Mesendoderm (in vitro differentiated cells): ENCODE measurements at places on chromosomes 11 and 22.

DNA sequence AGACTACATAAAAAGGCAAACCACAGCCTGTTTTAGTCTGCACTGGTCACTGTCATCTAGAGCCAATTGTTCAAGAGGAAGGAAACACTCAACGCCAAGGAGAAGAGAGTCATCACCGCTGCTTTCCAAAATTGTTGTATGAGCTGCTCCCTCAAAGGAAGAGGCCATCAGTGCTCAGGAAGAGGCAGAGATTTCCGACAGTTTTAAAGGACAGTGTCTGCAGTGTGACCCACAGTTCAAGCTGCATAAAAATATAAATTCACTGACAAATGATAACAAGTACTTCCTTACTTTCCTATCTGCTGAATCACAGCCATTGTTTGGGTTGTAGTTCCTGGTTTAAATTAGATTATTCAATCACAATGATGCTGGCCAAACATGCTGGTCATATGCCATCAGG lies 16.4 kb downstream of the PRCP start:
- DNase-seq = no peak

GRCh38 chr11:75872887-75873416 lies 57.9 kb downstream of the UVRAG start:
- DNase-seq = no peak

- DNase-seq = no peak
Observed at GRCh38 chr11:30565027-30565426, 21.1 kb downstream of the MPPED2 start.

GRCh38 chr22:45302751-45303150 lies 7.0 kb upstream of the FAM118A start:
- DNase-seq = no peak

DNA sequence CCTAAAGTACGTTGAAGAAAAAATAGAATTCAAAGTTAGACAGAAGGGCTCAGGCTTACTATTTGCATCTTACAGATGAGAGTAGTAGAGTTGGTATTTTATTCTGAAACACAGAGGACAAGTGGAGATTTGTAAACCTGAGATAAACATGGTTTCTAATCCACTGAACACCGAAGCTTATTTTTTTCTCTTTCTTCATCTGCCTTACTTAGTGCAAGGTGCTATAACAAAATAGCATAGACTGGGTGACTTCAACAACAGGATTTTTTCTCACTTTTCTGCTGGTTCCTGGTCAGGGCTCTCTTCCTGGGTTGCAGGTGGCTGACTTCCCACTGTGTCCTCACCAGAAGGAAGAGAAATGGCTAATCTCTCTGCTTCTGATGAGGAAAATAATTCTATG lies 2.1 kb upstream of the HBG1 start:
- DNase-seq = no peak

GRCh38 chr11:124543145-124543544 lies 309 bp downstream of the OR8B12 start:
- no peak for DNase-seq

- peak; percentile 82 for DNase-seq
Observed at GRCh38 chr22:39493759-39494158, 8.3 kb upstream of the MIEF1 start.

DNA sequence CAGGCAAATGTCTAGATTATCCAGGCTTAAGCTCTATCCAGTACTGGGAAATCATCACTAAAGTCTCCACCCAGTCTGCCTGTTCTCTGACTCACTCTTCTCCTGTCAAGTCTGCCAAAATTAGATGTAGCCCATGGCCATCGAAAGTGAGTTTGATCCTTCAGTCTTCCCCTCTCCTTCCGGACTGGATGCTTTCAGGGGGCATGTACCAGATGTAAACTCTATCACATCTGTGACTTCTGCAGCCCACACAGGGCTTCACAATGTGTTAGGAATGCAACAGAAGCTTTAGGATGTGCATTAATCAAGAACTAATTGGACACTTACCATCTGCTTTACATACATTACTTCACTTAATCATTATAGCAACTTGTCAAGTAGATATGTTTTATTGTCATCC lies 12.3 kb downstream of the ME3 start:
- DNase-seq = no peak

DNA sequence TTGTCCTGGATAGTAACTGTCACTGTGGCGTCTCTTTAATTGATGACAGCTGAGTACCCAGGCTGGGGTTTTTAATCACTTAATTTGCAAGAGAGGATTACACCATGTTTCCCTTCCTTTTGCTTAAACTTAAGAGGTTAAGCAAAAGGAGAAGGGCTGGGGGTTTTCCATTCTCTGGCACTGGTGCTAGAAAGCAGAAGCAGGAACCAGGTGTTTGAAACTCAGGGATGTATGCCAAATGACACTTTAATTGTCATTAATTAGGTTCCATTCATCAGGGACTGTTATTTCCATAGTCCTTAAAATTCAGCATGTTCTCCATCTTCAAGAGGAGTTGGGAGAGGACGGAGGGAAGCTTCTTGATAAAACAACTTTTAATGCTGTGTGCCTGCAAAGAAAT lies 746.2 kb downstream of the NELL1 start:
- DNase-seq = no peak

GRCh38 chr22:46754110-46754799 lies 8.2 kb upstream of the TBC1D22A start:
- DNase-seq = no peak

DNA sequence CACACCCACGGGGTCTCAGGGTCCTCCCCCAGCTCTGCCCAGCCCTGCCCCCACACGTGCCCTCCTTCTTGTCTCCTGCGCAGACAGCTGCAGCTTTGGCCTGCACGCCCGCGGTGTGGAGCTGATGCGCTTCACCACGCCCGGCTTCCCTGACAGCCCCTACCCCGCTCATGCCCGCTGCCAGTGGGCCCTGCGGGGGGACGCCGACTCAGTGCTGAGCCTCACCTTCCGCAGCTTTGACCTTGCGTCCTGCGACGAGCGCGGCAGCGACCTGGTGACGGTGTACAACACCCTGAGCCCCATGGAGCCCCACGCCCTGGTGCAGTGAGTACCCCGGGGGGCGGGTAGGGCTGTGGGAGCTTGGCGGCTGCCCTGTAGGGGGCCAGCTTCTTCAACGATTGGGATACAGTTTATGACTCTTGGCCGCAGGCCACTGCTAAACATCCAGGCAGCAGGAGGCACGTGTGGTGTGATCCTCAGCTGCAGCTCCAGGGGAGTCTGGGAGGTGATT lies 30.8 kb downstream of the ST14 start:
- DNase-seq = no peak

DNA sequence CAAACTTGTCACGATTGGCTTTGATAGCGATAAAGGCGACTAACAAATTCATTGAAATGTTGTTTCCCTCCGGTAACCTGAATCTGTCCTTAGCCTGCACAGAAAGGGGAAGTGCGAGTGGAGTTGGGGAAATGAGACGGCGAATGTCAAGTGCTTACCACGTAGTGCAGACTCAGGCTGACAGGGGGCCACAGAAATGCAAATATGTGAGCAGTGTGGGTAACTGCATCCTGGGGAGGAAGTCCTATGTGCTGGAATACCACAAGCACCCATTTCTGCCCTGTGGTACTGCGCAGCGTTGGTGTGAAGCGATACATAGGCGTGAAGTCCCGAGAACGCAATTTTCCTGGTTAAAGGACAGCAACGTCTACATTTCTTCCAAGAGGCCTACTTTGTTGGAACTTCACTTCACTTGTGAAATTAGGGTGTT lies 869 bp upstream of the EIF4ENIF1 start:
- peak; percentile 68 for DNase-seq

DNA sequence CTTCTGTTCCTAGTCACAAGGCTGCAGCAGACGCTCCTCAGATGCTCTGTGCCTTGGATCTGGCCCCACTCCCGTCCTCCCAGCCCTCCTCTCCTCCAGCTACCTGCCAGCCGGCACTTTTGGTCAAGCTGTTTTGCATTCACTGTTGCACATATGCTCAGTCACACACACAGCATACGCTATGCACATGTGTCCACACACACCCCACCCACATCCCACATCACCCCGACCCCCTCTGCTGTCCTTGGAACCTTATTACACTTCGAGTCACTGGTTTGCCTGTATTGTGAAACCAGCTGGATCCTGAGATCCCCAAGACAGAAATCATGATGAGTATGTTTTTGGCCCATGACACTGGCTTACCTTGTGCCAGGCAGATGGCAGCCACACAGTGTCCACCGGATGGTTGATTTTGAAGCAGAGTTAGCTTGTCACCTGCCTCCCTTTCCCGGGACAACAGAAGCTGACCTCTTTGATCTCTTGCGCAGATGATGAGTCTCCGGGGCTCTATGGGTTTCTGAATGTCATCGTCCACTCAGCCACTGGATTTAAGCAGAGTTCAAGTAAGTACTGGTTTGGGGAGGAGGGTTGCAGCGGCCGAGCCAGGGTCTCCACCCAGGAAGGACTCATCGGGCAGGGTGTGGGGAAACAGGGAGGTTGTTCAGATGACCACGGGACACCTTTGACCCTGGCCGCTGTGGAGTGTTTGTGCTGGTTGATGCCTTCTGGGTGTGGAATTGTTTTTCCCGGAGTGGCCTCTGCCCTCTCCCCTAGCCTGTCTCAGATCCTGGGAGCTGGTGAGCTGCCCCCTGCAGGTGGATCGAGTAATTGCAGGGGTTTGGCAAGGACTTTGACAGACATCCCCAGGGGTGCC lies 109.8 kb downstream of the BCR start:
- DNase-seq = peak; percentile 68

DNA sequence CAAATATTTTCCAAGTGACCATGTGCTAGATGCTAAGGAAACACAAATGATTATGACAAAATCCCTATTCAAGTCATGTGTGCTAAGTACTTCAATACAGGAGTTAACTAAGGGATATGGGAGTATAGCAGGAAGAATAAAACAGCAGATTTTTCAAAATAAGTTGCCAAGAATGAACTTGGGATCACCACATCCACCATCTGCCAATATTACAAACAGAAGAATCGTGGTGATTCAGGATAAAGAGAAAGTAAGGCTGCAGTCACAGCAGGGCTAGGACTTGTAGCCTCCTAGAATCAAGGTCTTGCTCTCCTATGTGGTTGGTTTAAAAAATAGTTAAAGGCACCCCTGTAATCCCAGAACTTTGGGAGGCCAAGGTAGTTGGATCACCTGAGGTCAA lies 34.3 kb downstream of the MRTFA start:
- DNase-seq = no peak

- no peak for DNase-seq
Observed at GRCh38 chr11:87917111-87917510, 258.1 kb downstream of the RAB38 start.

DNA sequence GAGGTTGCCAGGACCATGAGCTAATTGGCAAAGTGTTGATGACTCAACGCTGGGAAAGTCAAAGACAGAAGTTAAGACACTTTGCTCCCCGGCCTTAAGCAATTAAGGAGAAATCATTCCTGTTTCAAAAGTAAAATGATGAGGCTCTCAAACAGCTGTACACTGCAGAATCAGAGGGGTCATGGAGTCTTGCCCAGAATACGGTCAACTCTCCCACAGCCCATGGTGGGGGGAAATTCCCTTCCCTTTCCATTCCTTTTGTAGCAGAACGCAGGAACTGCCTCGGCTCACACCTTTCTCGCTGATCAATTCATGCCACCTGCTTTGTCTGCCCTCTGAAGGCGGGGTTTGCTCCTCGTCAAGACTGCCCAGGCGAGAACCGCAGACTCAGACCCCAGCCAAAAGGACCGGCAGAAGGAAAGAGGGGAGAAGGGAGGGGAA lies 52.8 kb downstream of the MN1 start:
- peak; percentile 67 for DNase-seq

GRCh38 chr22:46941968-46942798 lies 179.7 kb downstream of the TBC1D22A start:
- no peak for DNase-seq

GRCh38 chr22:41380993-41381328 lies 781 bp upstream of the TEF start:
- no peak for DNase-seq

DNA sequence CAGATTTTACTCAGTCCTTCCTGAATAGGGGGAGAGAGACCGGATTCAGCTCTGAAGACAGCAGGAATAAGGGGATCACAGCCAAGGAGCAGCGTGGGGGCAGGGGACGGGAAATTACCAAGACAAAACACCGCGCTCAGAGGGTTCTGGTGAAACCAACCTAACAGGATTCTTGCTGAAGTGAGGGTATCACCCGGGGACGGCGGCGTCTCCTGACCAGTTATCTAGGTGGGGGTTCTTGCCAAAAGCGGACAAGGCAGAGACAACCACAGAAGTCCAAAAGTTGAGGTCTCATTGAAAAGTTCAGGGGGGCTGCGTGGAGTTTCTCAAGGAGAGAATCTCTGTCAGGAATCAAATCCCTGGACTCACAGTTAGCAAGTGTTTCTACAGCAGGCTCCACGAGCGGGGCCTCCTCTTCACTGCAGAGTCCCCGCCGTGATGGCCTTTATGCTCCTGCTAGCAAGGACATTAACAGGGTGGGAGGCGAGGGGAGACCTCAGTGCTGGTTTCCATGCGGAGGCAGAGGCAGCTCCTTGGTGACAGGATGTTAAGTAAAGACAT lies 291.0 kb downstream of the BRD1 start:
- peak; percentile 87 for DNase-seq

- DNase-seq = peak; percentile 61
Observed at GRCh38 chr11:4095509-4096230, 1.1 kb downstream of the RRM1 start.

DNA sequence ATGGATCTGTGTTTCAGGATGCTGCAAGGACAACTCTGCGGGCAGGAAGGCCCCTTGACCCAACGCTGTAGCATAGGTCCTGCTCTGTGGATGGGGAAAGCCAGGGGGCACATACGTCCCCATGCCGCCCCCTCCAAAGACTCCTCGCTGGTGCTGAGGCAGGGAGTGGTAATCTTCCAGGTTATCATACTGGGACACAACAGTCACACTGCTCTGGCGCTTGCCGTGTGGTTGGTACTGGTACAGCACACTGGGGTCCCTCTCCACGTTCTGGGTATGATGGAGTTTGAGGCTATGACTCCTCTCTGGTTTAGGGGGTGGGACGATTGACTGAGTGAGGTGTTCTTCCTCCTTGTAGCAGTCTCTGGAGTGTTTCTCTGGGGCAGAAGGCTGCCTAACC lies 26.2 kb upstream of the TP53AIP1 start:
- peak; percentile 12 for DNase-seq

DNA sequence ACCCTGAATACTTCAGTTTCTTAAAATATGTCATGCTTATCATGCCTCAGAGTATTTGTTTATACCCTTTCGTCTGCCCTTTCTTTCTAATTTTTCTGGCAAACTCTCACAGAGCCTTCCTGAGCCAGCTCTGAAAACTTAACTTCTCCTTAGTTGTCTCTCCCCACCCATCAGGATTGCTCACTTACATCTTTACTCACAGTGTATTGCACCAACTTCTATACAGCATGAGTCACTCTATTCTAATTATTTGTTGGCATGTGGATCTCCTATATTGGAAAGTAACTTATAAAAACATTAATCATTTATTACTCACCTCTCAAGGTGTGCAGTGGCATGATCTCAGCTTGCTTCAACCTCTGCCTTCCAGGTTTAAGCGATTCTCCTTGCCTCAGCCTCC lies 114.9 kb downstream of the FANCF start:
- no peak for DNase-seq

DNA sequence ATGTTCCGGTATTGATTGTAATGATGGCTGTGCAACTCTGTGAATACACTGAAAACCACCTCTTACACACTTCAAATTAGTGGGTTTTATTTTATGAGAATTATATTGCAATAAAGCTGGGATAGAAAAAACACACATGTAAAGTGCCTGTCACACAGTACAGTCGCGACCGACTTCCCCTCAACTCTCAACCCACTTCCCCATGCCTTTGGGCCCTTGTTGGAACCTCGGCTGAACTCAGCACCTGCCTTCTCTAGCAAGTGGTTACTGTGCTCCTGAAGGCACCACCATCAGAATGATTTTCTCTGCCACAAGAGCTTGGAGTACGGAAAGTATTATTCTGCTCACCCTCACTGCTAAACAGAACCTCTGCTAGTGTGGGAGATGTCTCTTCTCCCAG lies 13.5 kb downstream of the KCNJ1 start:
- no peak for DNase-seq

GRCh38 chr11:62223095-62223494 lies 14.6 kb downstream of the SCGB2A1 start:
- DNase-seq = peak; percentile 17
